ENCODE measurements at places on chromosomes 5 and 9. TPM values are rescaled to one million over a fixed set of nuclear protein-coding genes. Genes with fewer than 3 reads are reported as not detected.
A peak's percentile ranks its signal among the peaks of the same experiment; 100 is the strongest.

DNA sequence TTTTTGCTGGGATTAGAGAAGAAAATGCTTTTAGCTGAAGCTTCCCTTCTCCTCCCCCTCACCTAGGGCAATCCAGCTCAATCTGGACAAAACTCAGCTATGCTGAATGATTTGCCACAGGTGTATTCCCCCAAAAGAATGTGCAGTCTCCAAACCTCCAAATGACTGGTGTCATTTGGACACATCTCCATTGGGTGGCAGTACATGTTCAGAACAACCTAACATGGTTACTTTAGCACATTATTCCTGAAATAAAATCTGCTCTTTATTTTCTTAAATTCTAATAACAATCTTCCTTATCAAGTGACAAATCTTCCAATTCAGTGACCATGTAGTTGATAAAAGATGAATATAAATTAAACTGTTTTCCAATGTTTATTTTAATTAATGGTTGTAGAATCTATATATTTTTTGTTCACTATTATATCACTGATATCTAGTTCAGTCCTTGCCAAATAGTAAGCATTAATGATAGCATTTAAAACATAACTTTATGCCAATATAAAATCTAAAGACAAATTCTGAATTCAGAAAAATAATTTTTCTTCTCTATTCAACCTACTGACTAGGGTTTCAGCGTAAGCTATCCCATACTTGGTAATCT, 61.3 kb upstream of the MOCS2 start:
- no peak for DNase-seq

- no peak for DNase-seq
These were observed 48.5 kb downstream of the PLEKHG4B start for GRCh38 chr5:140443-140829.

DNA sequence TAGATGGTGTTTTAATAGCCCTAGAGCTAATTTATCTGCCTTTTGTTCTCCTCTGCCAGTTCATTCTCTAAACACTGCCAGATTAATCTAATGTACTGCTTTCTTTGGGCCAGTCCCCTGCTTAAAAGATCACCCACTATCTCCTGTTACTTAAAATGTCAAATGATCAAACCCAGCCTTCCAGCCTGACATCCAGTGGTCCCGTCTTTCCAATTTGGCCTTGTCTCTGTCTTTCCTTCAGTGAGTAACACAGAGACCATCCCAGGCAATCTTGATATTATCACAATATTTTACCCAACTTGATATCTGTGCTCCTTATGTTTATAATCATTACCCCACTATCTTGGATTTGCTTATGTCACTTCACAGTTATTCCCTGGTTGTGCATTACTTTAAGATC, 12.0 kb downstream of the PRR16 start:
- DNase-seq, result no peak

GRCh38 chr5:74639807-74640449, 600 bp downstream of the ENC1 start:
- peak; percentile 58 for DNase-seq

- DNase-seq, result no peak
These were observed 478.9 kb downstream of the SPATA31D1 start for GRCh38 chr9:82467436-82467835.

DNA sequence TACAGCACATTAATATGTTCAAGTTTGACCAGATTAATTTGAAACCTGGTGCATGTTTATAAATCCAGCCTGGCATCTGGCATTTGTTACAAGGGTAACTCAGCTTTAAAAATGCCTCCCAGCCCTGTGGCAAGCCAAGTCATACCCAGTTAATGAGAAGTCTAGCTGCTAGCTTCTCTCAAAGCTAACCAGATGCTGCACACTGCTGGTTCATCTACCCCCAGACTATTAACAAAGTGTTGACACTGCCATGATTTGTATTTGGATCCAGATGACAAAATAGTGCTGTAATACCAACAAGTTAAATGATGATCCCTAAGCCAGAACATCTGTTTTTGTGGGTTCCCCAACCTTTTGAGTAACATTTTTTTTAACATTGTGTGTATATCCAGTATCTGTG, 573.7 kb upstream of the DAB2 start:
- no peak for DNase-seq

DNA sequence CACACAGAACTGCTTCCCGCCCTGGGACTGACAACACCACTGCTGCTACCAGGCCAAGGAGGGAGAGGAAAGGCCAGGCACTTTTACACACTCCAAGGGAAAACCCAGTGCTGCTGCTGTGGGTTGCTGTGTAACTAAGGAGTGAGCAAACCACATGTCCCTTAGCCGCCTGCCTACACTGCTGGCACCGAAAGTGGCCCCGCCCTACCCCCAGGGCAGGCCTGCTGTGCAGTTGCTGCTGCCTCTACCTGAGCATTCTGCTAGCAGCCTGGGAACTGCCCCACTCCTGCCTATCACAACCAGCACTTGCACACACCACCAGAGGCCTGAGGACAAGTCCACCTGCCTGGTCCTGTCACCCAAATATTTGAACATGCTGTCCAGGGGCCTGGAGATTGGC, 740.9 kb downstream of the DTWD2 start:
- no peak for DNase-seq

DNA sequence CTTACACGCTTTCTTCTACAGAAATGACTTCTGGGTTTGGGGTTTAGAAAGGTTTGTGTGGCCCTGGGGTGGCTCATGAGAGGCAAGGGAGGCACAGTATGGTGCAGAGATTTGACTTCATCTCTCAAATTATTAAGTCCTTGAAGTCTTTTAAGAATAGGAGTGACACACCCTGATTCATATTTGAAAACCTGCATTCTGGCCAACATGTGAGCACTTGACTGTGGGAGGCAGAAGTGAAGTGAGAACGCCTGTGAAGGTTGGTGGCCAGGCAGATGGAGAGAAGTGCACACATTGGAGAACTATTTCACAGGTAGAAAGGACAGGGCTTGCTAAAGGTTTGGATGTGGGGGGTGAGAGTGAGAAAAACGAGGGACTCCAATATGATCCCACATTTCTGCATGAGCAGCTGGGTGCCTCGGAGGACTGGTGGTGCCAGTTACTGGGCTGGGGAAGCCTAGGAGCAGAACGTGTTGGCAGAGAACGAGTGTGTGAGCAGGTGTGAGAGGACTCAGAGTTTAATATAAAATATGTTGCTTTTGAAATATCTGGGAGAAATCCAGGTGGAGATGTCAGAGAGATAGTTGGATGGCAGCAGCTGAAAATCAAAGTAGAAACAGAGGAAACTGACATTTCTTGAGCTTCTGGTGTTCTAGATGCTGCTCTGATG, 240.0 kb upstream of the ADAMTSL1 start:
- DNase-seq, result no peak

- DNase-seq, result no peak
These were observed 105.3 kb upstream of the COL5A1 start for GRCh38 chr9:134536101-134536900.

GRCh38 chr9:125758986-125759763, 12.0 kb downstream of the PBX3 start:
- no peak for DNase-seq

- no peak for DNase-seq
These were observed 8.4 kb downstream of the FRRS1L start for GRCh38 chr9:109158651-109159050.

- DNase-seq, result no peak
These were observed 57.2 kb upstream of the RNF130 start for GRCh38 chr5:180128671-180129261.

GRCh38 chr9:36763778-36764177, 191.1 kb downstream of the MELK start:
- DNase-seq, result no peak

Gene IRX2
- 0.20 TPM for total RNA-seq

Gene KIF4B
- not detected for total RNA-seq

Gene NXNL2
- total RNA-seq, result 3.2 TPM

Gene FAT2
- 0.03 TPM for total RNA-seq

Gene OGN
- 19.3 TPM for total RNA-seq

Gene COL23A1
- 0.72 TPM for total RNA-seq

Gene SLC22A4
- total RNA-seq, result 3.0 TPM

Data from ovary (tissue), 10 donors.